ENCODE measurements at places on chromosomes 3 and 15.

DNA sequence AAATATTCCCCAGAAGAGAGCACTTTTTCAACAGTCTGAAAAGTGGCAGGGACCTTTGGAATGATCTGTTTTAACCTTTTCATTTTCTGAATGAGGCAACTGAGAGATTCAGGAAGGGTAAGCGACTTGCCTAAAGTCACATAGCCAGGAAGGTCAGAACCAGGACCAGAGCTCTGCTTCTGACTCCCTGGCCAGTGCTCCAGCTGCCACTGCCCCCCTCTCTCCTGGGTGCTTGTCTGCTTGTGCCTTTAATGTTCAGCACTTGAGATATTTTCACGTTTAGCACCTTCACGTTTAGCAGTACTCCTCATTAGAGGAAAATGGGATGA lies 68.3 kb downstream of the SMAD3 start:
- DNase-seq = no peak

- DNase-seq = no peak
Measured at GRCh38 chr3:13518516-13518953, 30.4 kb upstream of the FBLN2 start.

GRCh38 chr3:123733805-123734526 lies 149.1 kb upstream of the HACD2 start:
- DNase-seq = no peak

- no peak for DNase-seq
Measured at GRCh38 chr3:130834476-130834875, 59.4 kb upstream of the ATP2C1 start.

- no peak for DNase-seq
Measured at GRCh38 chr3:49906073-49906743, 2.5 kb upstream of the MST1R start.

- DNase-seq = no peak
Measured at GRCh38 chr3:171255236-171255806, 204.9 kb downstream of the TNIK start.

DNA sequence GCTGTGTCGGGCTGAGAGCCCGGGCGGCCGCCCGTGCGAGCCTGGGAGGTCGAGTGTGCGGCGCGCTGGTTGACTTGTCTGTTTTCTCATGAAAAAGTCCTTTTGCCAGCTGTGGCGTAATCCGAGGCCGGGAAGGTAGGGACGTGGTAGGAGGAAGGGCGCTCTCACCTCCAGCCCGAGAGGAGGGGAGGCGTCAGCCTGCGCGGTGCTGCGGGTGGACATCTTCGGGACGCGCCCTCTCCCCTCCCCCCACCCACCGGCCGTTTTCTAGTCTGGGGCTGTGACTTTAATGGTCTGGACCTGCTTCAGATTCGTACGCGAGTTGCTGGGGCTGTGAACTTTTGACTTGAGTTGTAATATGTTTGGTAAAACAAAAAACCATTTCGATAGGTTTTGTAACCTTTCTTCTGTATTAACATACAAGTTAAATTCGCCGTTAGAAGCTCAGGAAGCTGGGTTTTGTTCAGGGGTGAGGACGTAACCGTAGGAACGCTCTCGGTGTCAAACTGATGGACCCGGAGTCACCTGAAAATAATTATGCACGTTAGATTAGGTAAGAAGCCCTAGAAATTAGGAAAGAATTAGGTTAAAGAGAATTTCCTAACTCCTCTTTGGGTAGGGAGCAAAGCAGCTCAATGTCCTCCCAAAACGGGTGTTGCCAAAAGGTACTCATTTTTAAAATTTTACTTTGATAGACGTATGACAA lies 762 bp downstream of the NCK1 start:
- peak; percentile 3 for DNase-seq

GRCh38 chr15:53835309-53835708 lies 75.8 kb upstream of the WDR72 start:
- DNase-seq = no peak

- no peak for DNase-seq
Measured at GRCh38 chr3:78889348-78889747, 878.5 kb downstream of the ROBO1 start.

DNA sequence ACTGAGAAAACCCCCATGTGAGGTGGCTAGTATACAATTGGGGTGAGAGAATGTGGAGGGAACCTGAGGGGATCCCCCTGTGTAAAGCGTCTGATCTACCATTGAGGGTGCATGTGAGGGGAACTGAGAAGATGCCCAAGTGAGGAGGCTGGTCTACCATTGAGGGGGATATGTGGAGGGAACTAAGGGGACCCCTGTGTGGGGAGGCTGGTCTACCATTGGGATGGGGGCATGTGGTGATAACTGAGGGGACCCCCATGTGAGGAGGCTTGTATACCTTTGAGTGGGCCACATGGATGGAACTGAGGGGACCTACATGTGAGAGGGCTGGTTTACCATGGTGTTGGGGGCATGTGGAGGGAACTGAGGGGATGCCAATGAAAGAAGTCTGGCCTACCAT lies 160.8 kb downstream of the FBLN2 start:
- no peak for DNase-seq

DNA sequence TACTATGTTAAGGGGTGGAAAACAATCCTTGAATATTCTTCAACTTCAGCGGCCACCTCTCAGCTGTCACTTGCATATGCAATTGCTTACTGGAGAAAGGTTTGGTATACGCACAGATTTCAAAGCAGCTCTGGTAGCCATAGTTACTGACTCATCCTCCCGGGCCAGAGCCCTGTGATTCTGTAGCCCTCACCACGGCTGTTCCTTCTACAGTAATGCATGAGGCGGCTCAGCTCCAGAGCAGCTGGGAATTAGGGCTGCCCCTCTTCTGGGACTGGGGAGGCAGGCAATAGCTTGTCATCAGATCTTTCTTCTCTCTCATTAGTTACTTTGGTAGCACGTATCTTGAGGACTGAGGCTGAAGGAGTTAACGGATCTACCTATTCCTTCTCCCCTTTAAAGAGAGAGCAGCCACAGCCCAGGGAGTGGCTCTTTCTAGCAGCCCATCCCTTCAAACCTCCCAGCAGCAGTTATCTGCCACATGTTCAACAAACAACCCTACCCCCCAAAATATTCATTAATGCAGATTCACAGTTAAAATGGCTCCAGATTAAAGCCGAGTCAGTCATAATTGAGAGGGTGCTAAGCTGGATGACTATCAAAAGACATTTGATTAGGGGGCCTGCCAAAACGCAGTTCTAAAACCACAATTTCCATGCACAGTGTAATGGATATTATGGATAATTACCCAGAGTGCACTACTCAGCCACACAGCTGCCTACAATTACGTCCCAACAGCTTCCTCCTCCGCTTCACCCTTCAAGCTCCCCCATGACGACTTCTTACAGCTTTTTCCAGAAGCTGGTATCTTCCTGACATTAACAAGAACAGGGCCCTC lies 54.7 kb downstream of the ETV5 start:
- no peak for DNase-seq

DNA sequence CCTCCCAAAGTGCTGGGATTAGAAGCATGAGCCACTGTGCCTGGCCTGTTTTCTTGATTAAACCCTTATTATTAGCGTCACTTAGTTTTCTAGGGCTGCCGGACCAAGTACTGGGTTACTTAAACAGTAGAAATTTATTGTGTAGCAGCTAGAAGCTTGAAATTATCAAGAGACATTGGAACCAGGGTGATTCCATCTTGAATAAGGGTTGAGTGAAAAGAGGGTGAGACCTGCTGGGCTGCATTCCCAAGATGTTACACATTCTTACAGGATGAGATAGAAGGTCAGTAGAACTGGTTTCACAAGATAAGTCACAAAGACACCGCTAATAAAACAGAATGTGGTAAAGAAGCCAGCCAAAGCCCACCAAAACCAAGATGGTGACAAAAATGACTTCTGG lies 18.6 kb upstream of the FSTL1 start:
- DNase-seq = no peak

- no peak for DNase-seq
Measured at GRCh38 chr3:141379250-141379966, 11.1 kb downstream of the ZBTB38 start.

- DNase-seq = no peak
Measured at GRCh38 chr3:117735481-117736101, 1026.0 kb downstream of the TUSC7 start.

Measured in stimulated activated CD8-positive, alpha-beta memory T cell treated with anti-CD3 and anti-CD28 coated beads, Interleukin-15, amount 100 ng/mL, for 24 hours (primary cell).